ENCODE measurements at places on chromosomes 1 and 21.

GRCh38 chr21:41012425-41012824 is 155.5 kb upstream of the BACE2 start:
- DNase-seq, result no peak

DNA sequence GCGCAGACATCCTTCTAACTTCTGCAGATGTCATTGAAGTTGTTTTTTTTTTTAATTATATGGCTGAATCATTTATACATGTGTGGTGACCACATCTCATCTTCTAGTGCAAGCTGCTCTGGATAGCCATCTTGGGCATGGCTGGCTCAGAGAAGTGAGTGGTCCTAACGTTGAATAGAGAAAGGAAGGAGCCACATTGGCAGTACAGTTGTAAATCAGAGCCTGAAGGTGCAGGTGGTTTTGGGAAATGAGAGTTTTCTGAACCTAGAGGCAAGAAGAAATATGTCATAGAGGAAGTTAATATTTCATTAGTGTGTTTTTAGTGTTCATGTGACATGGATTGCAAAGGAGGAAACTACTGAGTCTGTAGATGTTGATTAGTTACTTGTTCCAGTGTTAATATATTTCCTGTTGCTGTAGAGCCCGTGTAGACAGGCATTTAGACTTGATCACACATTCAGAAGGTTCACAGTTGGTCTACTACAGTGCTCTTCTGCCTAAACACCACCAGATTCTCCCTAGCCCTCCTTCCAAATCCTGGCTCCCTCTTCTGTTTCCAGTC is 163.7 kb downstream of the ROR1 start:
- no peak for DNase-seq

DNA sequence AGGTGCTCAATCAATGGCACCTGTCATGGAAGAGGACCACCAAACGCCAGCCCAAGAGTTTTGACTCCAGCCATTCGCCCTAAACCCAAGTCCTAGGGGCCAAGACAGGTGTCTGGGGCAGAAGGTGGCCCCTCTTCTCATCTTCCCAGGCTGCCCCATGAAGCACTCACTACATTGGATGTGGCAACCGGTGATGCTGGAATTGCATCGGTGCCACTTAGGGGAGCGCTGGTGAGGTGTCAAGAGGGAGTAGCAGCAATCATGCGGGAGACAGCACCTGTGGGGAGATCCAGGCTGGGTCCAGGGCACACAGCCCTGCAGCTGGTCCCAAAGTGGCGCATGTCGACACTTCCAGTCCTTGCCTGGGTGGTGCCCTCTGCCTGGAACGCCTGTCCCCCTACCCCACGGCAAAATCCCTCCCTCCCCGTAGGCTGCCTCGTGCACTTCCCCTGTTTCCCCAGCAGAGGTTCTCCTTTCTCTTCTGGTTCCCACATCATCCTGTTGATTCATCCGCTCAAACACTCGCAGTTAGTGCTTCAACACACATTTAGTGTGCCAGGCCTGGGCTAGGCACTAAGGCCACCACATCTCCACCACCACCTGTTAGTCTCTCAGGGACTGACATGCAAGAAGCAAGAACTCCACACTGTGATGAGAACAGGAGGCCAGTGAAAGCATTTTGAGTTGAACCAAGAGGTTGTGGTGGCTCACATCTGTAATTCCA is 18.5 kb downstream of the PLA2G2D start:
- peak; percentile 64 for DNase-seq

DNA sequence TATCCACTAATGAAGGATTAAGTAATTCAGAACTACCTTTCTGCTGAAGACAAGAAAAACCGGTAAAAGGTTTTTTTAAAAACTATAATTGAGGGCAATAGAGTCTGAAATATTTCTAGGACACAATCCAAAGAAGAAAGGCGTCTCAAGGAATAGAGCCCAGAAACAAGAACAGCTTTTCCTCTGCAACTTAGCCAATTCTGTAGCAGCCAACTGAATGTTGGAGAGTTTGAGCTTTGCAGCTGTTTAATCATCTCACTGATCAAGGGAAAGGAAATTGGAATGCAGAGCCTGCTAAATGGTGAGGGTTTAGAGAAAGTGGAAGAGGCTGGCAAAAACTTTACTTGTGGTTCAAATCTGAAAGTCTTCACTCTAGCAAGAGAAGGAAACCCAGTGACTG is 818.9 kb downstream of the KCNT2 start:
- DNase-seq, result no peak

GRCh38 chr1:247434005-247434404 is 18.0 kb downstream of the NLRP3 start:
- DNase-seq, result no peak

DNA sequence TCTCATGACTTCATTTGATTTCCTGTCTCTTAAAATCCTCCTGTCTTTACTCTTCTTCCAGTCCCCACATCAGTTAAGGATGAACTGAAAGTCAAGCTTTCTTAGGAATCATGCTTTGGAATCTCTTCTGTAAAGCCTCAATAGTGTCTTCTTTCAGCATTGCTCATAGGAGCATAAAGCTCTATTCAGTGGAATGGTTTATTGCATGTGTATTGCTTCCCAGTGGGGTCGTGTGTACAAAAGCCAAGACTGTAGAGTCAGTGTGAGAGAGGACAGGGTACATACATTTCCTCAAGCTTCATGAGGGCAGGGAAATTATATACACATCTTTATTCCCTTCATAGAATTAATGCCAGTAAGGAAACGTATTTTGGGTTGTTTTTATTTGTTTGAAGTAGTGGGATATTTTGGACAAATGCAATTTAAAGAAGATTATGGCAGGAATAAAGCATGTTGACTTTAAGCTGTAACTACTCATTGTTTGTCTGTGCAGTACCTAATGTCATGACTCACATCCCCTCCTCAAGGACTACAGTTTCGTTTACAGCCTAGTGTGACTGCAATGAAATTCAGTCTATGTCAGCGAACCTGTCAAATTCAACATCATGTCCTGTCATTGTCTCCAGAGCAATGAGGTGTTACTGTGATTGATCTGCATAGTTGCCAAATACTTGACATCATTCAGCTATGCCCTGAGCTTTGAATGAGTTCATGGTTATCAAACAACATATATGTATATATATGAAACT is 2164.2 kb downstream of the NCAM2 start:
- no peak for DNase-seq

- DNase-seq, result no peak
Measured at GRCh38 chr1:199290186-199290585, 651.3 kb downstream of the PTPRC start.

DNA sequence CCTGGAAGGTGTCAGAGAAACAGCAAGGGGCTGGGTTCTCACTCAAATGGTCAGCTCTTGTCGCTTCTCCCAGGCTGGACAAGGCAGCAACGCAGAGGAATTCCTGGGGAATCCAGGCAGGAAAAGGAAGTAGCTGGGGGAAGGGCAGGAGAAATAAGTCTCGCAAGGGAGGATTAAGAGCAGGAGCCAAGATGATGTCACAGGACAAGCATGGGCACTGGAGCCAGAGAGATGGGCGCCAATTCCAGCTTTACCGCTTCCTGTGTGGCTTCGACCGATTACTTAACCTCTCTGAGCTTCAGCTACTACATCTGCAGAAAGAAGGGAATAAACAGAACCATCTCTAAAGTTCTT is 70.5 kb downstream of the SSBP3 start:
- no peak for DNase-seq

DNA sequence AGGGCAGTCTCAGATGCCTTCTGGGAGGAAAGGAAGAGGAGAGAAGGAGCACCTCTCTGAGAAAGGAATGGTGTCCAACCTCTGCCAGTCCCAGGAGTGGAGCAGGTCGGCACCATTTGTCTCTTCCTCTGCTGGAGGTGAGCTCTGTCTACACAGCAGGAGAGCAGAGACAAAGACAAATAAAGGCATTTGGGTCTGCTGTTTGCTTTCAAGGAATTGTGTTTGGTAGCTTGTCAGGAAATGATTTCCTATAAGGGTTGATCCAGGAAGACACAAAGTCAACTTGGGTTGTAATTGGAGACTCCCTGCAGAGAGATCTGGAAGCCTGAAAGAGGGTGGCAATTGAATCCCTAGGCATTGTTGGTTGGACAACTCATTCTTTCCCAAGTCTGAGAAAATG is 34.5 kb upstream of the PLXNA2 start:
- no peak for DNase-seq

- no peak for DNase-seq
Measured at GRCh38 chr1:204792354-204792692, 78.3 kb upstream of the NFASC start.

DNA sequence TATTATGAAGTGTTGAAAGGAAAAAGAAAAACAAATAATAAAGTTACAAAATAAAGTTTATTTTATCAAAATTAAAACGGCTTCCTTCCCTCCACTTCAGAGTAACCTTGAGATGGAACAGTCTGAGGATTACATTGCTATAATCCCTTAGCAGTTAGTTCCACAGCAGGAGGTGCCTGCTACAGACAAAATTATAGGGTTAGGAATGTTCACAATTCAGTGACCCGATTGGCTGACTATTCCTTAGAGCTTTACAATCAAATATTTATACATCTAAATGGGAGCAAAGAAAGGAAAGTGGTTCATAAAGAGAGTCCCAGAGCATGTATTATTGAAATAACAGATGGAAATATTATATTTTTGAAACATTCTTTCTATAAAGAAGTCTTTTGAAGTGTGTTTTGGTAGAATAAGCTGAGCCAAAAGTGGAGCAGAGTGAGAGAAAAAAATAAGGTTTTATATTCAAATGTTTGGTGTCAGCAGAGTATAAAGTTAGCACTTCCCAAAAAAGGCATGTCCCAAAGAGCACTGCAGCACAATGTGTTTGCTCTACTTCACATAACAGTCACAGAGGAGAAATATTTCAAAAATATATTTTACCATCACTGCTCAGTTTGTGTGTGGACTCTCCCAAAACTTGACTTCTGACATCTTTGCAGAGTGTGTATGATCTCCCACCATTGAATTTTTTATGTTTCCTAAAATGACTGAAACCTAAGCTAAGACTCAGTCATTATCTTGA is 71.4 kb upstream of the GORAB start:
- DNase-seq, result no peak

- DNase-seq, result no peak
Measured at GRCh38 chr1:30751830-30752650, 5.5 kb downstream of the LAPTM5 start.

- no peak for DNase-seq
Measured at GRCh38 chr1:232629250-232630046, 485 bp downstream of the SIPA1L2 start.

DNA sequence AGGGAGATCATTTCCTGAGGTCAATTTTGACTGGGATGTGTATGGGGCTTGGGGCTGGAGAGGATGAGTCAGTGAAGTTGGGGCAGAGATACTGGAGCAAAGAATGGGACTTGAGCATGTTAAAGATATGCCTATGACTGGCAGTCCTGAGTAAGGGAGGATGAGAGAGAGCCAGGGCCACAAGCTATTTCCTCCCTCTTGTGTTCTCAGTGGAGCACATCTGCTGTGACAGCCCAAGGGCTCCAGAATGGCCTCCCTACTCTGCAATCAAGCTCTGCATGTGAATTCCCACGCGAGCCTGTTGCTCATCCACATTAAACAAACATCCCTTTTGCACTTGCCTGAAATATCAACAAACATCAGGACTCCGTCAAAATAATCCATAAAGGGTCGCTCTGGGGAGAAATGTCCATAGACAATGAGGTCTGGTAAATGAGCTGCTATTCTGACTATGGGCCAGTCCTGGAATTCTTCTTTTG is 9.2 kb downstream of the ADCY10 start:
- peak; percentile 35 for DNase-seq

DNA sequence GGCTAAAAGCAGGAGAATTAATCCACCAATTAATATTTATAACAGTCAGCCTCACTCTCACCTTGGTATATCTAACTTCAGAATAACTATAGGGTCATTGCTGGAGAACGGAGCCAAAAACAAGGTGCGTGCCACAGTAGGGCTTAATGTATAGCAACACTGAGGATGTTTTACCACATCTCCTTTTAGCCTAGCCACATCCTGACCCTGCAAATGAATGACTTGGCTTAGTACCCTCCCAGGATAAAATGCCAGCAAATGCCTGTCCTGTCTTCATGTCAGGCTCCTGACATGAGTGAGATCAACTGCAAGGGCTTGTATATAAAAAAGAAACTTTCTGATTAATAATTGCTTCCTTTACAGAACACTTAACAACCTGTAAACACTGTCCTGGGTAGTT is 2.7 kb upstream of the CDC42BPA start:
- DNase-seq, result no peak

- no peak for DNase-seq
Measured at GRCh38 chr1:20552728-20553445, 514 bp downstream of the FAM43B start.

DNA sequence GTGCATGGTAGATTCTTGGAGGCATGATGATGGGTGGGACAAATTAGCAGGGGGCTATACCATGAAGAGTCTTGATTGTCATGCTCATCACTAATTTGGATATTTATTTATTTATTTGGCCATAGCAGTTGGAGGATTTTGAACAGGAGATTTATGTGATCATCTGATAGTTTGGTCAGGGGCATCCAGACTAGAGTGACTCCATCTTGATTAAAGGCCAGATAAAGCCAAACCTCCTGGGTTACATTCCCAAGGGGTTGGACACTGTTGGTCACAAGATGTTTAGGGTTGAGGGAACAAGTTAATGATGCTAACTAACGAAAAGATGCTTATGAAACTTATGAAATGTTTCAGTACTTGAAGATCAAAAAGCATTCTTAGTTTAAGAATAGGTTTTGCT is 139.8 kb downstream of the MAST2 start:
- no peak for DNase-seq

GRCh38 chr1:66273656-66274055 is 260.3 kb upstream of the SGIP1 start:
- DNase-seq, result no peak

DNA sequence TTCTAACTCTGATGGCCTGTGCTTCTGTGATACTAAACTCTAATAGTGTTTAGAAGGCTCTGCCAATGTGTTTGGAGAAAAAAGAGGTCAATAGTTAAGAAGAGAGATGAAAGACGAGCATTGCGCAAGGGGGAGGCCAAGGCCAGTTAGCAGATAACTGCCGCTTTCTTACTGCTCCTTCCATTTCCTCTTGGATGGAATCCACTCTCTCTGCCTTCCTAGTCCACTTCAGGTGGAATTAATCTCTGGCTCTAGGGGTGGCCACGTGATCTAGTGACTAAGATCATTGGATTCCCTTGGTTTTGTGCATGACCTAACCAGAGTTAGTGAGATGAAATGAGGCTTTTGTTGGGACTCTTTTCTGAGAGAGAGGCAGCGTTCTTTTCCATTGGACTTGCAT is 148.3 kb downstream of the ACTL8 start:
- no peak for DNase-seq

- no peak for DNase-seq
Measured at GRCh38 chr1:66330722-66331141, 203.2 kb upstream of the SGIP1 start.

- no peak for DNase-seq
Measured at GRCh38 chr1:226236826-226237225, 13.4 kb downstream of the MIXL1 start.

GRCh38 chr1:162918151-162918754 is 57.3 kb upstream of the CCDC190 start:
- DNase-seq, result no peak

Measured in K562 (cell line).